Effector memory CD4-positive, alpha-beta T cell (primary cell): ENCODE measurements at places on chromosomes 7 and 10.

GRCh38 chr10:52567247-52567580, 205.4 kb downstream of the MBL2 start:
- no peak for DNase-seq

- DNase-seq: no peak
These were observed 28.0 kb downstream of the PIP4K2A start for GRCh38 chr10:22686347-22686746.

DNA sequence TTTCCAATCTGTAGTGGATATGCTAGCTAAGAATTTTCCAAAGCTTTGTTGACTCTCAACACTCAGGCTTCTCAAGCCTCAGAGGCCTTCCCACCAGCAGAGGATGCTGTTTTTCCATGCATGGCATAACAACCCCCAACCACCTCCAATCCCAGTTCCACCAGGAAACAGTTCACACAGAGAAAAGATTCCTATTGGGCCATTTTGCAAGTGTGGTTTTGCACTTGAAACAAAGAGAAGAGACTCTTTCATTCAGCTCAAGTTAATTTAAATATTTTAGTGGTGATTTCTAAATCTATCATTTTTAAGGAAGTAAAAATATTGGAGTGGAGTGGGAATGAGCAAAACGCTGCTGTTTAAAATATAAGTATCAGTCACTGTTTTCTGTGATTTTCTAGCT, 105.6 kb upstream of the COL1A2 start:
- DNase-seq: no peak

DNA sequence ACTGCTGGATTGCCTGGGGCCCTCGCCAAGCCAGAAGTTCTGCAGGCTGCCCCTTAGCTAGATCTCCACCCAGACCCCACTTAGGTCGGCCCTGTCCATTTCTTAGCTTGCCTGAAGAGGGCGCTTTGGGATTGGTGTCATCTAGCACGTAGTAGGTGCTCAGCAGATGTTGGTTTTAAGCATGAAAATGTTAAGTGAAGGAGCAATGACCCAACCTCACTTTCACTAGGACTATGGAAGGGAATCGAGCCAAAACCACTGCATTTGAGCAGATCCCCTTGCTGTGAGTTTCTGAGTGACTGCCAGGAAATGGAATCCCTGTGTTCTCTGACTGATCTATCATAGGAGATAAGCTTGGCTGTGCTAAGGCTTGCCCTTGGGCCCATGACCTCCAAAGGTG, 131.7 kb upstream of the EEPD1 start:
- DNase-seq: no peak

GRCh38 chr10:113037218-113037617, 87.2 kb downstream of the TCF7L2 start:
- no peak for DNase-seq

DNA sequence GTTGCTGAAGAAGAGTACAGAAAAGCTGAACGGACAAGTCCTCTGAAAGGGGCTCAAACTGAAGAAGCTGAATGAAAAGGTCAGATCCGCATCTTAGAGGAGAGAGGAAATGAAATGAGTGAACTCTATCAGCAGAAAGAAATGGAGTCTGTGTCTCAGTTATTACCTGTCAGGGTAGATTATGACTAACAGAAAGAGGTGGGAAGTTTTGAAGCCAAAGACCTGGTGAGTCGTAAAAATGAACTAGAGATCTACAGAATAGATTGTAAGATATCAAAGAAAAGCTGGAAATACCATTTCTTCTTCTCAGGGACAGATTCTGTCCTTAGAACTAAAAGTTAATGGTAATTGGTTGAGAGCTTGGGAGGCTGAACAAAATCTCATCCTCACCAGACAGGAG, 11.1 kb upstream of the MBL2 start:
- DNase-seq: no peak
